ENCODE measurements at places on chromosomes 2 and 18. TPM values are rescaled to one million over a fixed set of nuclear protein-coding genes. Genes with fewer than 3 reads are reported as not detected.
A peak's percentile ranks its signal among the peaks of the same experiment; 100 is the strongest.

DNA sequence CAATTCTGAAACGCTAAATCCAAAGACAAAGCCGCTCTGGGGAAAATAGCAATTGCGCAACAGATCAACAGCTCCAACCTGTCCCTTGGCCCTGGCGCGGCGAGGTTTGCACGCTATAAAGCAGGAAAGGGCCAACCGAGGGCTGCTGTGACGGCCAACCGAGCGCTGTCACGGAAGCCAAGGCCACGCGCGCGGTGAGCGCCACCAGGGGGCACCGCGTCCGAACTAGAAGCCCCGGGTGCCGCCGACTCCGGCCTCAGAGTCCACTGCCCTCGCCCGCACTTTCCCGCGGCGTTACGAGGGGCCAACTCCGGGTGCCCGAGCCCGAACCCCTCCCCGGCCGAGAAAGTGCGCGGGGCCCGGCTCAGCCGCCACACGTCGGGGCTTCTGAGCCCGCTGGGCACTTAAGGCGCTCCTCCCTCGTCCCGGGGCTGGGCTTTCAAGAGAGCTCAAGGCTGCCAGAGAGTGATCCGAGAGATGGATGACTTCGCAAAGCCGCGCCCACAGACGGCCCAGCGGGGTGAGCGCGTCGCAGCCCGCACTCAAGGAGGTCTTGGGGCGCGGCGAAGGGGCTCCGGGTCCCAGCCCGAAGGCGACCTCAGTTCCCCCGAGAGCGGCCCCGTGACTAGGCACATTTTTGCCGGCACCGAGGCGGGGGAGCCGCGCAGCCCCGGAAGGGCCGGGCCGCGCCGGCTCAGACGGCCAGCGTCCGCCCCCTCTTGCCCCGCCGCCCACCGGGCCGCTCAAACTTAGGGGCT lies 897 bp downstream of the NFE2L2 start:
- DNase-seq, result peak; percentile 93

BOLL gene
- 0.10 TPM for total RNA-seq

GRCh38 chr2:58387701-58388100 lies 146.6 kb upstream of the FANCL start:
- DNase-seq, result no peak

C2orf80 gene
- total RNA-seq, result not detected

DNA sequence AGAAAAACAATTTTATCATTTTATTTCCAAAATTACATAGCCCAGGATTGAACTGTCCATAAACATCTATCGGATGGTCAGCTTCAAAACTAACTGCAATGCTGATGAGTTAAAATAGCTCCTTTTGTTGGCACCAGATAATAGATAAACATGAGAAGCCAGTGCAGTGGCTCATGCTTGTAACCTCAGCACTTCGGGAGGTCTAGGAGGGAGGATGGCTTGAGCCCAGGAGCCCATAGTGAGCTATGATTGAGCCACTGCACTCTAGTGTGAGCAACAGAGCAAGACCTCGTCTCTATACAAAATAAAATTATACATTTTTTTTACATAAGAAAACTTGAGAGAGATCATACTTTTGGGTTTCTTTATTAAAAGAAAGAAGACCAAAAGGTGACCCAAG lies 34.6 kb upstream of the IMPA2 start:
- DNase-seq, result no peak

- DNase-seq, result no peak
These were observed 15.2 kb upstream of the TWSG1 start for GRCh38 chr18:9319333-9319732.

- no peak for DNase-seq
These were observed 163.8 kb downstream of the WDPCP start for GRCh38 chr2:63424329-63425078.

GRCh38 chr2:190182071-190182524 lies 119.6 kb upstream of the MSTN start:
- DNase-seq, result no peak

GRCh38 chr2:167833294-167833693 lies 414.1 kb downstream of the STK39 start:
- no peak for DNase-seq

GRCh38 chr18:35999925-36000324 lies 27.4 kb downstream of the RMP24 start:
- DNase-seq, result no peak

DSEL gene
- total RNA-seq, result 21.0 TPM

- no peak for DNase-seq
These were observed 74.9 kb downstream of the LONRF2 start for GRCh38 chr2:100247256-100248043.

GRCh38 chr2:69566669-69567068 lies 76.9 kb downstream of the AAK1 start:
- no peak for DNase-seq

DNA sequence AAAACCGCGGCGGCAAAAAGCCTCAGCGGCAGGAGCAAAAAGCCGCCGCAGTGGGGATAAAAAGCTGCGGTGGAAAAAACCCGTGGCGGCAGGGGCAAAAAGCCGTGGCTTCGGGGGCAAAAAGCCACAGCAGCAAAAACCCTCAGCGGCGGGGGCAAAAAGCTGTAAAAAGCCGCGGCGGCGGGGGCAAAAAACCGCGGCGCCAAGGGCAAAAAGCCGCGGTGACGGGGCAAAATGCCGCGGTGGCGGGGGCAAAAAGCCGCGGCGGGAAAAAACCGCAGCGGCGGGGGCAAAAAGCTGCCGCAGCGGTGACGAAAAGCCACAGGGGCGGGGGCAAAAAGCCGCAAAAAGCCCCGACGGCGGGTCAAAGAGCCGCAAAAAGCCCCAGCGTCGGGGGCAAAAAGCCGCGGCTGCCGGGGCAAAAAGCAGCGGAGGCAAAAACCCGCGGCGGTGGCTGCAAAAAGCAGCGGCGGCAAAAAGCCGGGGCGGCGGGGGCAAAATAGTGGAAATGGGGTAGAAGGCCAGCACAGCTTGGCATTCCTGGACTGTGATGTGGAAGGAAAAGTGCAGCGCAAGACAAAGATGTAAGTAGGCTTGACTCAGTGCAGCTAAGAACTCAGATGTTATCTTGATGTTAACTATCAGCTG lies 151.8 kb downstream of the ANKRD30BL start:
- no peak for DNase-seq

DNA sequence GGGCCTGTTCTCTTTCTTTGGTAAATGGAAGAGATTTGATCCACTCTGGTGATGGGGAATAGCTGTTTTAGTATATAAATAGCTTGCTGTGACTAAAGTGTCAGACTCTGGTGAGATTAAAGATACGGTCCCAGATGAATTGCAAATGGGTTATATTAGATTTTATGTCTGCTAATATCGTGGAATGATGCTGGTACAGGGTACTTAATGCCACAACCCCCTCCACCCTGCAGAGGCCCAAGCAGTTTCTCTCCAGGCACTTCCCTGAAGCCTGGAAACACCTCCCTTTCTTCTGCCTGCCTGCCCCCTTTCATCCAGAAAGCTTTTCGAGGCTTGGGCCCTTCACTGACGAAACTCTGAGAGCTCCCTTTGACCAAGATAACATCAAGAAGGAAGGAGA lies 21.4 kb upstream of the RFX8 start:
- no peak for DNase-seq

- DNase-seq, result peak; percentile 81
These were observed 34.9 kb upstream of the CTDP1 start for GRCh38 chr18:79644666-79645057.

GRCh38 chr2:120878970-120879369 lies 143.3 kb downstream of the GLI2 start:
- DNase-seq, result no peak

DNA sequence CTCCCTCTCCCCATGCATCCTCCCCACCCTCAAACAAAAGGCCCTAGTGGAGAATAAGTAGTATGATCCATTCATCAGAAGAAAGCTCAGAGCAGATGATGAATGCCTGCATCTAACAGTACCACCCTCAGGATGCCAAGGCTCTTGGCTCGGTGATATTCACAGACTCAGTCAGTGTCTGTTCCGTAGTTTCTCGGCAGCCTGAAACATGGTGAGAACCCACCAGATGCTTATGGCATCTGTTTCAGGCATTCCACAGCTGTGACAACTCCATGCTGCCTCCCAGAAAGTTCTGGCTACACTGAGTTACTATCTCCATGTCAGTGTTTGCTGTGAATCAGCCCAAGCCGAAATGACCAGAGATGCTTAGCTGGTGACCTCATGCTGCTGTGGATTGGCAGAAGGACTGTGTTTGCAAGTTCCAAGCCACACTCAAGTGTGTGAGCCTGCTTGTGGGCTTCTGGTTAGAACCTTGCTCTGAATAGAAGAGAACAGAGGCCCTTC lies 83.9 kb downstream of the WDSUB1 start:
- peak; percentile 77 for DNase-seq

DNA sequence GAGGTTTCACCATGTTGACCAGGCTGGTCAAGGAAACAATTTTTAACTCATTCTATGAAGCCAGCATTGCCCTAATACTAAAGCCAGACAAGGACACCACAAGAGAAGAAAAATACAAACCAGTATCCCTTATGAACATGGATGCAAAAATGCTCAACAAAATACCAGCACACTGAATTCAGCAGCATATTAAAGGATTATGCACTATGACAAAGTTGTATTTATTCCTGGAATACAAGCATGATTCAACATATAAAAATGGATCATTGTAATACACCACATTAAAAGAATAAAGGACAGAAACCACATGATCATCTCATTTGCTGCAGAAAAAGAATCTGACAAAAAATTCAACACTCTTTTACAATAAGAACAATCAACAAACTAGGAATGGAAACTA lies 138.7 kb downstream of the RAB3GAP1 start:
- DNase-seq, result no peak

DNA sequence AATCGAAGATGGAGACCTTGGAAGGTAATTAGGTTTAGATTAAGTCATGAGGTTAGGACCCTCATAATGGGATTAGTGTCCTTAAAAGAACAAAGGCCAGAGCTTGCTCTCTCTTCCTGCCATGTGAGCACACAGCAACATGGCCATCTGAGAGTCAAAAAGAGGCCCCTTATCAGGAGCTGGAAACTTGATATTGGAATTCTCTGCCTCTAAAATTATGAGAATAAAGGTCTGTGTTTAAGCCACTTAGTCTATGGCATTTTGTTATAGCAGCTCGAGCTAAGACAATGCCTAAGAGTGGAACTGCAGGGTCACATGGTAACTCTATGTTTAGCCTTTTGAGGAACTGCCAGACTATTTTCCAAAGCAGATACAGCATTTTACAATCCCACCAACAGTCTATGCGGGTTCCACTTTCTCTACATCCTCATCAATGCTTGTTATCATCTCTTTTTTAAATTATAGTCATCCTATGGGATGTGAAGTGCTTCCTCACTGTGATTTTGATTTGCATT lies 42.4 kb downstream of the THADA start:
- DNase-seq, result no peak

CFAP221 gene
- total RNA-seq, result 0.20 TPM

DNA sequence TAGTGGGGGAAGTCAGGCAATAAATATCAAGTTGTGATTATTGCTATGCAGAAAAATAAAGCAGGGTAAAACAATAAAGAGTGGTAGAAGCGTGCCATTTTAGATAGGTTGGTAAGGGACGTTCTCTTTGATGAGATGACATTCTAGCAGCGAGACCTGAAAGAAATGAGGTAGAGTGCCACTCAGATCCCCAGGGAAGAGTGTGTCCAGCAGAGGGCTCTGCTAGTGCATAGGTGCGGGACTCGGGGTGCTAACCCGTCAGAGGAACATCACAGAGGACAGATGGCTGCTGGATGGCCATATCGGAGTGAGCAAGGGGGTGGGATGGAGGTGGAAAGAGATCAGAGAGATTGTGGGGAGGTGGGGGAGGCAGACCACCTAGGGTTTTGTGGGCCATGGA lies 16.3 kb upstream of the GTF2A1L start:
- no peak for DNase-seq

RAB1A gene
- total RNA-seq, result 78.1 TPM

DNA sequence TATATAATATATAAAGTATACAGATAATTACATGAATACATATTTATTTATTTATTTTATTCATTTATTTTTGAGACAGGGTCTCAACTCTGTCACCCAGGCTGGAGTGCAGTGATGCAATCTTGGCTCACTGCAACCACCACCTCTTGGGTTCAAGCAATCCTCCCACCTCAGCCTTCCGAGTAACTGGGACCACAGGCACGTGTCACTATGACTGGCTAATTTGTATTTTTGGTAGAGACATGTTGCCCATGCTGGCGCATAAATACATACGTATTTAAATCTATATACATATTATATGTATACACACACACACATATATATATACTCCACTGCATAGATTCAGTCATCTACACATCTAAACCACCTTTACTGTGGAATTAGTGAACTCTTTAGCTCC lies 20.6 kb upstream of the NDUFV2 start:
- no peak for DNase-seq

CHRNG gene
- total RNA-seq, result 1.6 TPM

- DNase-seq, result no peak
These were observed 2786.5 kb downstream of the RPIA start for GRCh38 chr2:91477731-91478672.

NEURL3 gene
- 0.10 TPM for total RNA-seq

- no peak for DNase-seq
These were observed 1.3 kb upstream of the SP3 start for GRCh38 chr2:173966274-173967098.

GRCh38 chr2:133651861-133652260 lies 83.6 kb upstream of the NCKAP5 start:
- DNase-seq, result no peak

HADHB gene
- total RNA-seq, result 112 TPM

- DNase-seq, result peak; percentile 94
These were observed 24.0 kb downstream of the RAX start for GRCh38 chr18:59249199-59249774.

GRCh38 chr2:109393662-109393972 lies 220.1 kb downstream of the SEPTIN10 start:
- DNase-seq, result no peak

RRM2 gene
- total RNA-seq, result 17.3 TPM

- DNase-seq, result peak; percentile 27
These were observed 115.2 kb downstream of the FAM210A start for GRCh38 chr18:13611142-13611600.

- no peak for DNase-seq
These were observed 16.4 kb downstream of the FAP start for GRCh38 chr2:162226836-162227235.

RGPD3 gene
- 0.30 TPM for total RNA-seq

DNA sequence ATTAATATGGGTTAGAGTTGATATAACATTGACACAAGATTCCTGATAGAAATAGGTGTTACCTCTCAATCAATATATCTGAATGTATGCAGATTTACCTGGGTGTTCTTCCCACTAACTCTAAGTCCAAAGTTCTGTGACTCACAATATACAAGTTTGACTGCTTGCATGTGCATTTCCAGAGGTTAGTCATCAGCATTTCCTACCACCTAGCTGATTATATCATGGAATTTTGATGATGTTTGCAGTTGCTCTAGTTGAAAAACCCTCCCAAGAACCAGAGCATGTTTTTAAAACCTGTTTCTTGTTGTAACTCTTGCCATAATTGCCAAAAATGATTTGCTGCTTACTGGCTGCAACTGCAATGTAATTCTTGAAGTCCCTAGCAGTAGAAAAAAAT lies 15.0 kb upstream of the DSG1 start:
- DNase-seq, result no peak

SNORC gene
- 0.30 TPM for total RNA-seq

B3GNT7 gene
- 1.4 TPM for total RNA-seq

Measured in skin of body (tissue), 3 donors.